ENCODE measurements at places on chromosomes 4 and X.

- DNase-seq = no peak
These were observed 426 bp upstream of the XIAP start for GRCh38 chrX:123859409-123859845.

- no peak for DNase-seq
These were observed 63.9 kb upstream of the PSAPL1 start for GRCh38 chr4:7498446-7499200.

GRCh38 chrX:13452283-13452682 is 117.1 kb upstream of the EGFL6 start:
- DNase-seq = no peak

GRCh38 chrX:46577221-46578005 is 3.8 kb downstream of the CHST7 start:
- no peak for DNase-seq

DNA sequence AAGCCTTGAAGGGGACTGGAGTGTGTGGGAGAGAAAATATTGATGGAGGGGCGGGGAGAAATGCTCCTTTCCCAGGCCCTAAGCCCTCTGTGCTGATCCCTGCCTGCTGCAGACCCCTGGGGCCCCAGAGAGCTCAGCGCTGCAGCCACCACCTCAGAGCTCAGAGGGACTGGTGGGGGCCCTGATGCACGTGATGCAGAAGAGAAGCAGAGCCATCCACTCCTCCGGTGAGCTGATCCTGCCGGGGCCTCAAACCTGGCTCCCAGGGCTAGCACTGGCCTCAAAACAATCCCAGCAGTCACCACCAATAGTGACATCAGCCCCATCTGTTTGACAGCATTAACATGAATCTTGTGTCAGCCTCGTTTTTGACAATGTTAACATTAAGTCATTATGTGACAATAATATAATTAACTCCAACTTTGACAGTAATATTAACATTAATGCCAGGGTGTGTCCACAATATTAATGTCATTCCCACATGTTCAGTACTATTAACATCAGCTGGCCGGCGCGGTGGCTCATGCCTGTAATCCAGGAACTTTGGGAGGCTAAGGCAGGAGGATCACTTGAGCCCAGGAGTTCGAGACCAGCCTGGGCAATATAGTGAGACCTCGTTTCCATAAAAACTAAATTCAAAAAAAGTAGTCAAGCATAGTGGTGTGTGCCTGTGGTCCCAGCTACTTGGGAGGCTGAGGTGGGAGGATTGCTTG is 5.8 kb downstream of the WAS start:
- DNase-seq = no peak

Data from endothelial cell (in vitro differentiated cells).